ENCODE measurements at places on chromosomes 6 and 20.

GRCh38 chr6:54057058-54057457, 54.2 kb upstream of the MLIP start:
- DNase-seq, result no peak

- no peak for DNase-seq
Measured at GRCh38 chr6:42710316-42710715, 12.1 kb downstream of the PRPH2 start.

DNA sequence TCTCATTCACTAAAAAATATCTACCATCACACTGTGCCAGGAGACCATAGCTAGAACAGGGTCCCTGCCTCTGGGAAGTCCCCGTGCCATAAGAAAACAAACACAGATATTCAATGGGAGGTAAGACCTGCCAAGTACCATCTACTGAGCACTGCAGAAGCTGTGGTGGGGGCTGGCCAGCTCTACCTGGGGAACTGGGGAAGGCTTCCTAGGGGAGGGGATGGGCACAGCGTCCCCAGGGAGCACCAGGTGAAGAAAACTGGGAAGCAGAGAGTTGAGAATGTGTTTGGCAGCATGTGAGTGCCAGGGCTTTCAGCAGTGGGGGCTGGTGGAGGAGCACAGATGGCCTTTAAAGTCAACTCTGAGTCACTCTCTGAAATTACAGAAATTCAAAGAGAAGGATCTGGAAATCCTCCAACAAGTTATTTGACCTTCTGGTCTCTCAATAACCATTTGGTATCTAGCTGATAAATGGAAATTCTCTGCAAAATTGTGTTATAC, 85.2 kb downstream of the SHLD1 start:
- no peak for DNase-seq

- DNase-seq, result no peak
Measured at GRCh38 chr6:138785980-138786379, 9.9 kb upstream of the ECT2L start.

DNA sequence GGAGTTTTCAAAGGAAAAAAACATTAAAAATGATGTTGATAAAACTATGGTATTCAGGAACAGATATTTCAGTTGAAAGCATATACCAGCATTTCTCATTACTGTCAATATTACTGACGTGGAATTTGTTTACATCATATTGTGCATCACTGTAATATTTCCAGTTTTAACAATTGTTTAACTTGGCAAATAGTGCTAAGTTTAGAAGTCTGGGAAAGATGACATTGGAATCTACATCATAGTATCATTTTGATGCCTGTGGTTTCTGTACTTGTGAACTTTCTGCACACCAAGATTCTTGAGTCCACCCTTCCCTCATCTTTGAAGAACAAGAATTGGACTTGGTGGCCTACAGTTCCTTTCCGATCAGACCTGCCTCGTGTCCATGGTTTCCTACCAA, 98.1 kb downstream of the RALGAPA2 start:
- DNase-seq, result no peak

DNA sequence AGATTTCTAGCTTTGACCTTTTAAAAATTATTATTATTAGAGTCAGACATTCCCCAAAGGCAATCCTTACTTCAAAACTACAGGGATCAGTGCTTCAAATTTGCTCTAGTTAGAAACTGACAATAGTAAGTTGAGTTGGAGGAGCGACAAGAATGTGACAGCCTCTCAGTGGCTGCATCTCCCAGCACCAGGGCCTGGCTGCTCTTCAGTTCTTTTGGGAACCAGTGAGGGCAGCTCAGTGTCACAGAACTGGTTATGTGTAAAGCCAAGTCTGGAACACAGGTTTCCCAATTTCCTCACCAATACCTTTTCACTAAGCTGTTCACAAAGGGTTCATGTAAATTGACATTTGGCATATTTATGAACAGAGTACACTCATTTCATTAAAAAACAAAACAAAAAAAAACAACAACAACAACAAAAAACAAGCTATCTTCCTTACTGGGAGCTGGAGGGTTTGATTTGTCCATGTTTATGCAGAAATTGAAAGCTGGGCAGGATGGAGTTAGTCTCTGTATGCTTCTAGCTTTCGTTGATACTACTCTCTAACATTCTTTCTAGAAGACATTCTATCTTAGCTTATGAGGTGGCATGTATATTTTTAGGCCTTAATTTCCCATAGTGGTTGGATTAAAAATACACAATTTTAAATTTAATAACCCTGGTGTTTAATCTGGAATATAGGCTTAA, 95.0 kb downstream of the SAMD5 start:
- no peak for DNase-seq

All from GM13976 (cell line).